Kidney epithelial cell (primary cell): ENCODE measurements at places on chromosomes 16 and 17. TPM values are rescaled to one million over a fixed set of nuclear protein-coding genes. Genes with fewer than 3 reads are reported as not detected.

- no peak for DNase-seq
These were observed 47.9 kb upstream of the NKD1 start for GRCh38 chr16:50500171-50500874.

- peak; percentile 65 for DNase-seq
These were observed 39.2 kb downstream of the KSR1 start for GRCh38 chr17:27495460-27495859.

The TBC1D3G gene
- not detected in 2 replicates for total RNA-seq

GRCh38 chr16:13425836-13426235, 494.1 kb upstream of the ERCC4 start:
- no peak for DNase-seq

The MSL1 gene
- 40.6 and 47.4 TPM in 2 replicates for total RNA-seq
